ENCODE measurements at places on chromosomes 3 and 15.

DNA sequence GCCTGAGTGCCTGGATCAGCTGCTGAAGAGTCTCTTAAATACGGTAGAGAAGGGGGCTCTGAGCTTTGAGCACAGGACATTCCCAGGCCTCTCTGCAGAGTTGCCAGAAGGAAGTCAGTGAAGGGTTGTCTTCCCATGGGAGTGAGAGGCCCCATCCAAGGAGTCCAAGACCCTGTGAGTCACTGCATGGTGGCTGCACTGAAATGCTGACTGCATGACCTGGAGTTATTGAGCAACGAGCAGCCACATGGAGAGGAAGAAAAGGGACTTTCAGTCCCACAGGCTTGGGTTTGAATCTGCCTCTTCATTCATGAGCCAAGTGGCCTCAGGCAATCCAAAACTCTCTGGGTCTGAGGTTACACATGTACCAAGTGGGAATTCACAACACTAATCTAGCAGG, 69.6 kb upstream of the RASGRF1 start:
- DNase-seq, result no peak

DNA sequence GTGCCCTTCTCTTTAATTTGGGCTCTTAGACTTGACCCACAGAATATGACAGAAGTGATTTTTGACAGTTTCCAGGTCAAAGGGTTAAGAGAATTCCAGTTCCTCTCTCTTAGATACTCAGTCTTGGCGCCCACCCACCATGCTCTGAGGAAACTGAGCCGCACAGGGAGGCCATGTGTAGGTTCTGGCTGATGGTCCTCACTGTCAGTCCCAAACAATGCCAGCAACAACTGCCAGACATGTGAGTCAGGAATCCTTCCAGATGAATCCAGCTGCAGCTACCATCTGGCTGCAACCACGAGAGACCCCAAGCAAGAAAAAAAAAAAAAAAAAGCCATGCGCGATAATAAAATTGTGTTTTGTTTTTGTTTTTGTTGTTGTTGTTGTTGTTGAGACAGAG, 326.6 kb downstream of the MAGI1 start:
- DNase-seq, result no peak

DNA sequence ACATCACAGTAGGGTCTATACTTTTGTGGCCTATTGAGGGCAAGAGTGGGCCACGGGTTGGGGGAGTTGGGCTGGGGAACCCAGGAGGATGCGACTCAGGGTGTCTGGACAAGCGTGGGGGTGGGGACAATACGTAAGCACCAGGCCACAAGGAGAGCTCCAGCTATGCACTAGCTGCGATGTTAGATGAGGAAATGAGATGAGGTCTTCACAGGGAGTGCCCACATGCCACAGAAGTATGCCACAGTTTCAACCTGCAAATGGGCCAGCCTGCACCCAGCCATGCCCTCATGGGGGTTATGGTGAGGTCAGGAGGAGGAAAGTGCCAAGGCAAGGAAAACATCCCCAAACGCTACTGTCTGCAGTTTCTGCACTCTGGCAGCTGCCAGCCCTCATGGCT, 30.5 kb downstream of the CACNA2D2 start:
- no peak for DNase-seq

DNA sequence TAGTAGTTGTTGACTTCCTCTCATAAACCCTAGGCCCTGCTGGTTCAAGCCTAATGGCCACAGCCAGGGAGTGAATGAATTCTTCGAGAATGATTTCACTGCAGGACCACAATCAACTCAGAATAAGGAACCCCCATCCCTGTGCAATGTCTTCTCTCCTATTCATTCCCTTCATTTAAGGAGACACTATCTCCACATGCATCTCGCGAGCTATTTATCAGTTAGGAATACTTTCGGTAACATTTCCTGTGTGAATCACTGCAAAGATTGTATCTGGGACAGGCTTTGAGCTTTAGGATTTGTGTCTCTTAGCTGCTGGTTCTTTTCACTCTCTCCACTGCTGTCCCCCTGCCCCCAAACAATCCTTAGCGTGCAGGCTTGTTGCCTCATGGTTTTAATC, 94.4 kb downstream of the MYLK start:
- DNase-seq, result no peak

GRCh38 chr15:72201391-72201921, 3.9 kb upstream of the GRAMD2A start:
- DNase-seq, result peak; percentile 46

DNA sequence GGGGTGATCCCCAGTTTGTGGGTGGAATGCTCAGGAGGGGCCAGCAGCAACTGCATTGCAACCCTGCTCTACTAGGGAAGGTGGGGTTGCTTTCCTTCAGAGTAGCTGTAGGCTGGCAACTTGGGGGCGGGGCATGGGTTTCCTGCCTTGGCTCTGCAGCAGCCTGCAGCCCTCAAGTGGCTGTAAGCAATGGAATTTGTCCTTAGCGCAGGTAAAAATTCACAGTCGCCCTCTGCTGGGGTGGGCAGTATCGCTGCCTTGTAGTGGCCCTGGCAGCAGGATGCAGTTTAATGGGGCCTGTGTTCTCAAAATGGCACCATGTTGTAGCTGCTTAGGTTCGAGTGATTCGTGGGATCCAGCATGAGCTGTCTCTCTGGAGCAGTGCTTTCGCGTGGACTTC, 29.8 kb downstream of the STT3B start:
- no peak for DNase-seq

DNA sequence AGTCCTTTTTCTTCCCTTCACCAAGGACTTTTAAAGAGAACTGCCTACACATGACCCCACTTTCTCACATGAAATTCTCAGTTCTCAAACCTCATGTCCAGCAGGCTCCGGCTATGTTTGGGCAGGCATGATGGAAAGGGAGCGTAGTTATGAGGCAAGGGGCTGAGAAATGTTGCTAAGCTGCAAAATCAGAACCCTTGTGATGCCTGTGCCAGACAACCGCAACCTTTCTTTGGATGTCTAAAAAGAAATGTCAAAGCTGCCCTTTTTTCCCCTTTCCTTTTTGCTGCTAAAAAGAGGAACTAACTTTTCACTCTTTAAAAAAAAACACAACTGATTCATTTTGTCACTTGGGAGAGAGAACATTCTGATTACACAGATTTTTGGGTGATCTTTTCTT, 19.2 kb downstream of the GNB4 start:
- peak; percentile 71 for DNase-seq

- no peak for DNase-seq
Observed at GRCh38 chr3:58572634-58573230, 4.5 kb downstream of the FAM107A start.

DNA sequence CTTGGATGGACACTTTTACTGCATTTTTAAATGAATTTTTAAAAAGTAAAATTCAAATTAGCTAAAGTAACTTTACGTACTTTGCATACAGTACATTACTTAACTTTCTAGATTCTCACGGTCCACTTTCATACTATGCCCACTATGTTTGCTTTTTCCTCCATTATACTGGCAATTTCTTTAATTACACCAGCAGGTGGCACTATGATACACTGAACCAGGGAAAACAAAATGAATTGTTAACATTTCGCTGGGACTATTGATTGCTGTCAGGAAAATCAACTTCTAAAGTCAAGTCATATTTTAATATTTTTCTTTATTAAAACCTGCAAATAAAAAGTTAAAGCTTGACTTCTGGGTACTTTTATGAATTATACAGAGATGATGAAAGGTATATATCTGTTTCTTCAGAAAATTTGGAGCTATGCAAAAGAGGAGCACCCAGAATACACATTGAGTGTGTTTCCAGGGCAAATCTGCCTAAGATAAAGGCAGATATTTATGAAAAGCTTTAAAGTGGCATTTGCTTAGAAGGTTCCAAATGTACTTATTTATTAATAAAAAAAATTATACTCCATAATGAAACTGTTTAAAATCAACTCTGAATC, 21.8 kb upstream of the POU1F1 start:
- no peak for DNase-seq

All from stimulated activated naive B cell treated with anti-CD40 and anti-IgM and Interleukin-4, amounts not matched to agents 10 μg/mL and 1 μg/mL and 100 μg/mL, for 72 hours (primary cell).